ENCODE measurements at places on chromosomes 3 and 15. TPM values are rescaled to one million over a fixed set of nuclear protein-coding genes. Genes with fewer than 3 reads are reported as not detected.

DNA sequence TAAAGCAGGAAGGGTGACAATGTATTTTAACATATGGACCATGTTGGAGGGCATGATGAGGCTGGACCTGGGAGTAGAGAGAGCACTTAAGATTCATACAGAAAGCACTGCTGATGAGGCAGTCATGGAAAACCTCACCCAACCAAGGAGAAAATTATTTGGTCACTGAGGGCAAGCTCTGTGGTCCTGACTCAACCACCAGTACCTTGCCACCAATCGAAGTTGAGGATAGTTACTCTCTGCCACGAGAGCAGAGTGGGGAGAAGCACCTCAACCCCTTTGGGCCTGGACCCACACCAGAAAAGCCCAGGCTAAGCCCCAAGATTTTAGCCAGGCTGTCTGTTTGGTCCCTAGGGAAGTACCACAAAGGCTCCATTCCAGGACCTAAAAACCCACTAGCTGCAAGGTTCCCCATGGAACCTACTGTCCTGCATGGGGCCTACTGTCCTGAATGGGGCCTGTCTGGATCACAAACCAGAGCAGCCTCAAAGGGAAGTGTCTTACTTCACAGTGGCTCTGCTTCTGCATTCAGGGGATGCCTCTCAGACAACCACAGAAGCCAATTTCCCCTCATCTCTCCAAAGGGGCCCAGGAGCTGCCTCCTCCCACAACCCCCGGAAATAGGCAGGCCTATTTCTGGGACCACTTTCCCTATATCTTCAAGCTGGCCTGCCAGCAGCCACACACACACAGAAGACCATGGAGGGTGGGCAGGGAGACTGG lies 4.2 kb downstream of the CCDC71 start:
- no peak for DNase-seq
- H3K27ac ChIP-seq = no peak overlapping the region
- H3K4me3 ChIP-seq = no peak overlapping the region
- no peaks in the 10 kb centered on the region for H3K4me1 ChIP-seq

- H3K4me3 ChIP-seq = no peak overlapping the region
- no peaks in the 10 kb centered on the region for H3K27me3 ChIP-seq
- peaks cover 2% of the 10 kb centered on the region for H3K4me1 ChIP-seq
- no peak for DNase-seq
- no peak overlapping the region for H3K27ac ChIP-seq
Measured at GRCh38 chr15:83444936-83445335, 2.2 kb upstream of the SH3GL3 start.

Gene SELENOT
- 116 TPM for total RNA-seq

Gene CTXN2
- 0.06 TPM for total RNA-seq
